ENCODE measurements at places on chromosomes 6 and 20.

- no peak for DNase-seq
These were observed 93.3 kb upstream of the MARCKS start for GRCh38 chr6:113763876-113764275.

DNA sequence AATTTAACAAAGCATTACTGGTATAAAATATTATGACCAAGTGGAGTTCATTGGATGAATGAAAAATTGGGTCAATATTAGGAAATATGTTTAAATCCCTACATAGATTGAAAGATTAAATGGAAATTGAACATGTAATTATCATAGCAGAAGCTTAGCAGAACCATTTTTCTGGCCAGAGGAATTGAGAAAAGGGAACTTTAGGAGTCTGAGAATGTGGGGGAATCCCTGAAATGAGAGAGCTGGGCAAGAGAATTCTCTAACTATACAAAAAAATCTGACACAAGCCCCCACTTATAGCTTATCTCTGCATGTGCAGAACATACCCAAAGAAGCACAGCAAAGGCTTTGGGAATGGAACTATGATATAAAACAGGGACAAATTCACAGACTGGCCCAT lies 67.4 kb upstream of the ARHGAP18 start:
- DNase-seq: no peak

- no peak for DNase-seq
These were observed 8.3 kb upstream of the CDH26 start for GRCh38 chr20:59949911-59950310.

DNA sequence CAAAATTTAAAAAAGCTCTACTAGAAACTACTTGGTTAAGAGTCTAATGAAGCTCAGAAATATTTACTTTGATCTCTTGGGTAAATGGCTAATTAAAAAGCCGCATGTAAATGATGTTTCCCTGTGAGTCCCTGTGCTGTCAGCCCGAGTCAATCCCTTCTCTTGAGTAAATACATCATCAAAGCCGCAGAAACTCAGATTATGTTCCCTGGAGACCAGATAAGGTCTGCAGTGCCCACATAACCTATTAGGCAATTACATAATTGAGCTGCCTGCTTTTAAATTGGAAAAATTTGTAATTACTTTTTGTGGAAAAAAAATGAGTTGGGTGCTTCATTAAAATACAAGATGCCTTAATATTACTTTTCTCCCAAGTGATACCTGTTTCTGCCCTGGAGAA lies 83.1 kb downstream of the KIZ start:
- DNase-seq: no peak

DNA sequence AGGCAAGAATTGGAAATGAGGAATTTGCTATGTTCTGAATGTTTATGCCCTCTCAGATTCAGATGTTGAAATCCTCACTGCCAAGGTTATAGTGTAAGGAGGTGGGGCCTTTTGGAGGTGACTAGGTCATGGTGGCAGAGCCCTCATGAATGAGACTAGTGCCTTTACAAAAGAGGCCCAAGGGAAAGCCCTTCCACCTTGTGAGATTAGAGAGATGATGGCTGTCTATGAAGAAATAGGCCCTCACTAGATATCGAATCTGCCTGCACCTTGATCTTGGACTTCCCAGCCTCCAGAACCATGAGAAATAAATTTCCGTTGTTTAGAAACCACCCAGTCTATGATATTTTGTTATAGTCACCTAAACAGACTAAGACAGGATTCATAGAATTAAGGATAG lies 10.4 kb downstream of the ASIP start:
- DNase-seq: no peak

DNA sequence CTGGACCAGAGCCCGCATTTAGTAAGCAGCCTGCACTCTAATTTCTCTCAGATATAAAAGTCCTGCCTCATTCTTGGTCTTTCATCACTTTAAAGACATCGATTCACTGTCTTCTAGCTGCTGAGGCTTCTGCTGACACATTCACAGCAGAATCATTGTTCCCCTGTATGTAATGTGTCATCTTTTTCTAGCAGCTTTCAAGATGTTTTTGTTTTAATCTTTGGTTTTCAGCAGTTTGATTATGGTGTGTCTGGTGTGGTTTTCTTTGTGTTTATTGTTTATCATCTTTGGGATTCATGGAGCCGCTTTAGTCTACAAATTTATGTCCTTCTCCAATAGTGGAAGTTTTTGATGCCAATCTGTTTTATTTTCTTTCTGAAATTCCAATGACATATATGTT lies 157.3 kb upstream of the STMND1 start:
- no peak for DNase-seq

- DNase-seq: no peak
These were observed 67.1 kb downstream of the ELOVL5 start for GRCh38 chr6:53281518-53282215.

DNA sequence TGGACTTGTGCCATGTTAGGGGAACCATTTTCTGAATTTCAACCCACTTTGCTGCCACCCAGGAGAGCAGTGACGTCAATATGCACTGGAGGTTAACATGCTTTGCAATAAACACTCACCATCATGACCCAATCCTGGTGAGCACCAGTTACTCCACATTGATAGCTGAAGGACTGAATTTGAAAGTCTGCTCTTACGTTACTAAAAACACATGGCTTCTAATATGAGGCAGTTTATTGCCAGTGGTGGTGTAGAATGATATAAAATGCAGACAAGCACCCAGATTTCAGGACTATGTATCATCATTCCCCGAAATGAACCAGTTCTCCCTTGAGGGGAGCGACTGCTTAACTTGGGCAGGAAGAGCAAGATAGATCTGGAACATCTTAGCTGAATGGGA lies 23.8 kb downstream of the RFPL4B start:
- DNase-seq: no peak

DNA sequence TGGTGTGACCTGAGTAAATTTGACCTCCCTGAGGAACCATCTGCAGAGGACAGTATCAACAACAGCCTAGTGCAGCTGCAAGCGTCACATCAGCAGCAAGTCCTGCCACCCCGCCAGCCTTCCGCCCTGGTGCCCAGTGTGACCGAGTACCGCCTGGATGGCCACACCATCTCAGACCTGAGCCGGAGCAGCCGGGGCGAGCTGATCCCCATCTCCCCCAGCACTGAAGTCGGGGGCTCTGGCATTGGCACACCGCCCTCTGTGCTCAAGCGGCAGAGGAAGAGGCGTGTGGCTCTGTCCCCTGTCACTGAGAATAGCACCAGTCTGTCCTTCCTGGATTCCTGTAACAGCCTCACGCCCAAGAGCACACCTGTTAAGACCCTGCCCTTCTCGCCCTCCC lies 24.3 kb downstream of the GTSF1L start:
- no peak for DNase-seq

- DNase-seq: no peak
These were observed 1.6 kb downstream of the TFAP2C start for GRCh38 chr20:56630506-56631317.

- DNase-seq: no peak
These were observed 229.5 kb downstream of the SMOC2 start for GRCh38 chr6:168670401-168670985.

DNA sequence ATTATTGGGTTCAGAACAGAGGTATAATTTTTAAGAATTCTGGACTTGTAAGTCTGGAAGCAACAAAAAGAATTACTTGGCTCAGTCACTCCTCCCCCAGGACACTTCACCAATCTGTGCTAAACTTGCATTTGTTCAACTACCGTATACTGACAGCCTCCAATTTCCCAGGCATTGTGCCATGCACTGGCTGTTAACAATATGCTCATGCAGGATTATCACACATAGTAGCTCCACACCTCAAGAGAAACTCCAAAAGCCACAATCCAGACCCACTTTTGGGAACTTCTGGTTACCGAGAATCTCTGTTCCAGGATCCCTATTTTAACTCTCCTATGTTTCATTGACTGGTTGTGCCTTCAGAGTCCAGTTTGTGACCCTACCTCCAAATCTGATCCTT lies 7.7 kb downstream of the ADGRF1 start:
- DNase-seq: no peak

Data from CD4-positive, alpha-beta T cell treated with Interleukin-10 for 1 hour (primary cell).